MCF 10A (cell line): ENCODE measurements at places on chromosomes 3 and 15.

- no peak overlapping the region for H3K4me3 ChIP-seq
- no peaks in the 10 kb centered on the region for H3K4me1 ChIP-seq
- H3K36me3 ChIP-seq: no peaks in the 10 kb centered on the region
- no peak for DNase-seq
- H3K27ac ChIP-seq: no peak overlapping the region
These were observed 164.3 kb upstream of the SETMAR start for GRCh38 chr3:4138786-4139431.

GRCh38 chr15:32972686-32973085 is 221.8 kb downstream of the FMN1 start:
- H3K4me3 ChIP-seq: no peak overlapping the region
- no peaks in the 10 kb centered on the region for H3K36me3 ChIP-seq
- DNase-seq: no peak
- no peak overlapping the region for H3K27ac ChIP-seq
- H3K4me1 ChIP-seq: no peaks in the 10 kb centered on the region

- H3K27ac ChIP-seq: no peak overlapping the region
- H3K27me3 ChIP-seq: no peaks in the 10 kb centered on the region
- no peaks in the 10 kb centered on the region for H3K36me3 ChIP-seq
- DNase-seq: no peak
These were observed 113.9 kb downstream of the SRGAP3 start for GRCh38 chr3:9135526-9135925.

- H3K4me3 ChIP-seq: no peak overlapping the region
- DNase-seq: no peak
- H3K4me1 ChIP-seq: peaks cover 8% of the 10 kb centered on the region
- H3K36me3 ChIP-seq: no peaks in the 10 kb centered on the region
- H3K27ac ChIP-seq: no peak overlapping the region
- H3K27me3 ChIP-seq: no peaks in the 10 kb centered on the region
These were observed 91.0 kb downstream of the TNIK start for GRCh38 chr3:171369156-171369555.

- peak; percentile 71 for DNase-seq
- H3K36me3 ChIP-seq: no peaks in the 10 kb centered on the region
- no peak overlapping the region for H3K4me3 ChIP-seq
- H3K27ac ChIP-seq: no peak overlapping the region
These were observed 42.6 kb downstream of the MGLL start for GRCh38 chr3:127779747-127780146.

DNA sequence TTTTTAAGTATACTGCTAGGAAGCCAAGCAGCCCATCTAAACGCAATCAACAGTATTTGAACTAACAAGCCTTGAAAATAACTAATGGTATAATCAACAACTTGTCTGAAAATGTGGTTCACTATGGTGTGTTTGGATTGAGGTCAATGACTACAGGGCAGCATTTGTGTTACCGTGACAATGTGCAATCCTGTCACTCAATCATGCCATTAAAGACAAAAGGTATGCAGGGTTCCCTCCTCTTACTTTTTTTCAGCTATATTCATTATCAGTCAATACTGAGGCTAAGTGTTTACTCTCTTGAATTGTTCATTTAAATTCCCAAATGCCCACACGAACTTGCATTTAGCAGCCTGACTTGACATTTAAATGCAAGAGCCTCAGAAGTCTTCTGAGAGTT is 1099.3 kb upstream of the EPHA6 start:
- no peak overlapping the region for H3K27ac ChIP-seq
- DNase-seq: no peak
- H3K4me3 ChIP-seq: no peak overlapping the region

DNA sequence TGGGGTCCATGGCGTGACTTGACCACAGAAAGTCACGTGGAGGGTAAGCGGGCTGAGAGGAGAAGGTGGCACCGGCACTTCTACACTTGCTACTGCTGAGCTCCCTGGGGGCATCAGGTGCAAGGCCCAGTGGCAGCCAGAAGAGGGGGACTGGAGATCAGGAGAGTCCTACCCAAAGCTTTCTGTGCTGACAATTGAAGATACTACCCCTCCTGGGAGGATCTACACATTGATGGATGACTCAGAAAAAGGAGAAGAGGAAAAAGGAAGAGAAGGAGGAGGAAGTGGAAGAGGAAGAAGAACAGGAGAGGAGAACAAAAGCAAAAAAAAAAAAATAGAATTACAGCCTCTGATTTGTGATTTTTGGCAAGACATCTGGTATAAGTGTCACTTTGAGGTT is 41.2 kb downstream of the MYO5C start:
- H3K4me1 ChIP-seq: peaks cover 48% of the 10 kb centered on the region
- no peak overlapping the region for H3K4me3 ChIP-seq
- no peaks in the 10 kb centered on the region for H3K27me3 ChIP-seq

DNA sequence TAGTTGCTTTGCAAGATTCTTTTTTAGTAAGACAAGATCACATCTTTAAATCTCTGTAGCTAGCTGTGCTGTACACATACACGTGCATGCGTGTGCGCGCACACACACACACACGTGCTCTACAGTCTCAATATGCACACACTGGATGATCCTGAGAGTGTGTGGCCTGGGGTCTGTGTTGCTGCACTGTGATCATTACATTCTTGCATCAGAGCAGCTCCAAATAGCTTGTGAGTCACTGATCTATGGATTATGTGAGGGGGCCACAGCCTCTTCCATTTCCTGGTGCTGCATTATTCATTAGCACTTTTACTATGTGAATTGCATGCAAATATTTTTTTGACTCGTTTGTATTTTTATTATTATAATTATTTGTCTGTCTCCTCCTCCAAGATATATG is 34.6 kb downstream of the MCTP2 start:
- DNase-seq: no peak
- H3K36me3 ChIP-seq: no peaks in the 10 kb centered on the region
- H3K27me3 ChIP-seq: no peaks in the 10 kb centered on the region
- no peak overlapping the region for H3K4me3 ChIP-seq

- H3K27me3 ChIP-seq: no peaks in the 10 kb centered on the region
- no peak for DNase-seq
- H3K36me3 ChIP-seq: no peaks in the 10 kb centered on the region
- no peak overlapping the region for H3K27ac ChIP-seq
- H3K4me3 ChIP-seq: no peak overlapping the region
- peaks cover 21% of the 10 kb centered on the region for H3K4me1 ChIP-seq
These were observed 38.7 kb downstream of the SENP8 start for GRCh38 chr15:72156928-72157327.

DNA sequence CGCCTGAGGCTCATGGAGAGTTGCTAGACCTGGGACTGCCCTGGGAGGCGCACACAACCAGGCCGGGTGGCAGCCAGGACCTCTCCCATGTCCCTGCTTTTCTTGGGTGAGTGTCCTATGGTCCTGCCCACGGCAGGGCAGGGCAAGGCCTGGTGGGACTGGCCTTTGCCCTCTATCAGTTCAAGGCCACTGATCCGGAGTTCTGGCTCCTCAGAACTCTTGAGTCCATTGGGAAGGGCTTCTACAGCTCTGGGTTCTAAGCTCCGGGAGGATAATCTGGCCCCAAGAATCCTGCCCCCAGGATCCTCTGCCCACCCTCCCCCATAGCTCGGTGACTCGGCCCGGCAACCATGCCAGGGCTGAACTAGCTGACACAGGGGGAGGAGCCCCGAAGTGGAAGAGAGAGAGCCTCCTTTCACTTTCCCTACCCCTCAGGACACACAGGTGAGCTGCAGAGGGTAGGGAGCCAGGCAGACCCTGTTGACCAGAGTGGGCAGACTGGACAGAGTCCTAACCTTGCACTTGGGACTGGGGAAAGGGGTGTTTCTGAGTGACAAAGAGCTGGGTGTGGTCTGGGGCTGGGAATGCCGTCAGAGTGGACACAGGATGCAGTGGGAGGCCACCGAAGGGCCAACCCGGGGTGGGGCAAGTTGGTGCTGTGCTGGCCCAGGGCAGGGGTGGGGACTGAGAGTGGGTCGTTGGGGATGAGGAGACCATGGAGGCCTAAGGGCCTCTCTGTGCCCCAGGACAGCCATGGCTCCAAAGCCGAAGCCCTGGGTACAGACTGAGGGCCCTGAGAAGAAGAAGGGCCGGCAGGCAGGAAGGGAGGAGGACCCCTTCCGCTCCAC is 664 bp downstream of the PARP3 start:
- H3K4me3 ChIP-seq: peak overlapping the region; percentile 92
- H3K27me3 ChIP-seq: no peaks in the 10 kb centered on the region
- peak; percentile 67 for DNase-seq
- H3K36me3 ChIP-seq: peaks cover 28% of the 10 kb centered on the region

- peaks cover 18% of the 10 kb centered on the region for H3K36me3 ChIP-seq
- no peak overlapping the region for H3K27ac ChIP-seq
- no peaks in the 10 kb centered on the region for H3K27me3 ChIP-seq
- H3K4me1 ChIP-seq: no peaks in the 10 kb centered on the region
These were observed 30.1 kb upstream of the RAD51 start for GRCh38 chr15:40664909-40665308.

DNA sequence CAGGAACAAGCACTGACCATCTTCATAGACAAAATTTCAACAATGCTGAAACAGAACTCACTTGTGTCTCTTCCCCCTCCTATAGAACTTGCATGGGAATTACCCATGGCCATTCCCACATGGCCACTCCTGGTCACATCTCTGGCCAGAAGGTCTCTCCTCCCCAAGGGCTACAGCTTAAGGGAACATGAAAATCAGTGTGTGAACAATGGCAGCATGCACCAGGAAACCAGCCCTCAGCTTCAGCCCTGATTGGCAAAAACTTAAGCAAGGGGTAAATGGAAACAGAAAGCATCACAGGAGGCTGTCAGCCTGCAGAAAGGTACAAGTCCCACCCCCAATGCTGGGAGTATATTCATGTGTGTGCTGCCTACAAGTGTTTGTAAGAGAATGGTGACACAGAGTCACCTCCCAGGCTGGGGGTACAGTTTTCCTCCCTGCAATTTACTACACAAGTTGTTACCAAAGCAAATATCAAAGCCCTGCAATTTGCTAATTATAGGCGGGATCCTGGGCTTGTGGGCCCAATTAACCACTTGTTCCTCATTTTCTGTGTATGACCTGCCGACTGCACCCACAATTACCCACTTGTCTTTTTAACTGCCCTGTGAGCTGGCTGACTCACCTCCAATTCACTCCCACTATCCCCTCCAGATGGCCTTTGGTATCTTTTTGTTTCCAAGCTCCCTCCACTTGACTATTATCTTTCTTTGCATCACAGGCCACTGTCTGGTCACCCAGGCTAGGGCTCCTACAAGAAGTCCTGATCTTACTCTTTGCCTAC is 84.4 kb upstream of the HES1 start:
- no peaks in the 10 kb centered on the region for H3K27me3 ChIP-seq
- H3K4me1 ChIP-seq: no peaks in the 10 kb centered on the region
- DNase-seq: no peak
- H3K27ac ChIP-seq: no peak overlapping the region
- H3K36me3 ChIP-seq: no peaks in the 10 kb centered on the region
- H3K4me3 ChIP-seq: no peak overlapping the region

DNA sequence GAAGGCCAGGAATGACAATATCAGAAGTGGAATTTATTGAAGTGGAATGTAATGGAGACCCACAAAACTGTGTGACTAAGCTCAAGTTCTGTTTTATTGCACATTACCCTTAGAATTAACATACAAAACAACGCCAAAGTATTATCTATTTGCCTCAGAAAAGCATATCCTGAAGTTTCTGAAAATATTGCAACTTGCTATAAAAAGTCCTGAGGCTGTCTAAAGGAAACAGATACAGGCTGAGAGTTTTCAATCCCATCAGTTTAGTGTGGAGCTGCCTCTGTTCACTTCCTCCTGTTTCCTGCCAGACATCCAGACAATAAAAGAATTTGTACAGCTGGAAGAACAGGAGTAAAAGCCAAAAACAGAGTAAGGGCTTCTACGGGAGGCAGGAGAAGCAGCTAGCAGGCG is 108.8 kb downstream of the FBN1 start:
- H3K4me1 ChIP-seq: peaks cover 5% of the 10 kb centered on the region
- no peaks in the 10 kb centered on the region for H3K36me3 ChIP-seq
- H3K27me3 ChIP-seq: no peaks in the 10 kb centered on the region
- H3K4me3 ChIP-seq: no peak overlapping the region

DNA sequence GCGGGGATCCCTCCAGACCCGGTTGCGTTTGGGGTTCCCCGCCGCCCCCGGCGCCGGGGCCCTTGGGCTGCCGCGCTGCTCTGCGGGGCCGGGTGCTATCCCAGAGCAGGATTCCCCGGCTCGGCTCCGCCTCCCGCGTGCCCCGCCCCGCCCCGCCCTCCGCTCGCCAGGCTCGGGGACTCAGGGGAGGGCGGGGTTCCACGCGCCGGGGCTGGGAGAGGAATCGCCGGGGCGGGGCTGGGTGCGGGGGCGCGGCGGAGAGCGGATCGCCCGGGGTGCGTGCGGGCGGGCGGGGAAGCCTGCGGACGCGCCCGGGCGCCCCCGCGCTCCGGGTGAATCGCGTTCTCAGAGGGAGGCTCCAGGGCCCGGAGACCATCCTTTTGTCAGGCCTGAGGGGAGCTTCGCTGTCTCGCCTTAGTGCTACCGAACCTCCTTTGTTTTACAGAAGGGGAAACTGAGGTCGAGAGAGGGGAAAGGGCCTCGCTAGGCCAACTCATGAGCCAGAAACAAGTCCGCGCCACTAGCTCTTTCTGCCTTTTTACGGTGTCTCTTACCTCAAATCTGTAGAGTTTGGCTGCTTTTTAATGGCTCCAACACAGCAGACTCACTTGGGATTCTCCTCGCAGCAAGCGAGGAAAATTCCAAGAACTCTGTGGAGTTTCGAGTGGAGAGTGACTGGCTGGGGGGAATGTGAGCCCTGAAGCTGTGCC is at the start of gene TMEM158:
Gene TMEM158, minus strand, starts transcription at position 82 of the 710 bp plus-strand sequence. CDS start 260 bp downstream, outside the sequence.
- no peaks in the 10 kb centered on the region for H3K36me3 ChIP-seq
- peak; percentile 84 for DNase-seq
- peaks cover 6% of the 10 kb centered on the region for H3K4me1 ChIP-seq
- H3K4me3 ChIP-seq: peak within 1 kb of the TSS; percentile 77

GRCh38 chr3:101868534-101869464 is 19.5 kb downstream of the NFKBIZ start:
- H3K27ac ChIP-seq: no peak overlapping the region
- peaks cover 13% of the 10 kb centered on the region for H3K4me1 ChIP-seq
- H3K4me3 ChIP-seq: no peak overlapping the region
- peaks cover 52% of the 10 kb centered on the region for H3K36me3 ChIP-seq
- DNase-seq: peak; percentile 80

DNA sequence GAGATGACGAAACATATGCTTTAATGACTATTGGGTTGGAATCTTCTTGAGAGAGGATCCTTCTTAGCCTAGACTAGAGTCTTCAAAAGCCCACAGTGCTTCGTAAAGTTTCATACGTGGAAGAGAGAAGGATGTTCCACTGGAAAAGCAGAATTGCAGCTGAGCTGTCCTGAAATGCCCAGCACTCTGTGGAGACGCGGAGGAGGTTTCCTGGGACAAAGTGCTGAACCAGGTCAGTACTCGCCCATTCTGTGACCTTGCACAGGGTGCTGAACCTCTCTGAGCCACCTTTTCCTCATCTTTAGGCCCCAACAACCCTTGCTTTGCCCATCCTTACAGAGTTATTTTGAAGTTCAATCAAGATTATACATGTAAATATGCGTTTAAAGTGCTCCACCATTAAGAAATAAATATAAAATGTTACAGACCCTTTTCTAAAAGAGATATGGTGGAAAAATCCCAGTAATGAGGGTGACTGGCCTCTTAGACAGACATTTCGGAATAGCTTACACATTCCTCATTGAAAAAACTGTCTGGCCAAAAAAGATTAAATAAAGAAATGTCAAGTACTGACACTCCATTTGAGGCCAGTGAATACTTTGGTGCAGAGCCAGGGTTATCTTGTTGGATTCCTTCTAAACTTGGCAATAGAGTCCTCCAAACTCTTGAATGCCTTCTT is 4.2 kb upstream of the MAGEF1 start:
- H3K27ac ChIP-seq: peak overlapping the region; percentile 14
- H3K4me3 ChIP-seq: no peak overlapping the region
- H3K36me3 ChIP-seq: peaks cover 14% of the 10 kb centered on the region
- peaks cover 26% of the 10 kb centered on the region for H3K4me1 ChIP-seq
- DNase-seq: no peak
- no peaks in the 10 kb centered on the region for H3K27me3 ChIP-seq
